Activated CD8-positive, alpha-beta memory T cell treated with anti-CD3 and anti-CD28 coated beads for 4 hours (primary cell): ENCODE measurements at places on chromosomes 7 and 10.

- no peak for DNase-seq
These were observed 240.1 kb downstream of the ELMO1 start for GRCh38 chr7:37208528-37208927.

DNA sequence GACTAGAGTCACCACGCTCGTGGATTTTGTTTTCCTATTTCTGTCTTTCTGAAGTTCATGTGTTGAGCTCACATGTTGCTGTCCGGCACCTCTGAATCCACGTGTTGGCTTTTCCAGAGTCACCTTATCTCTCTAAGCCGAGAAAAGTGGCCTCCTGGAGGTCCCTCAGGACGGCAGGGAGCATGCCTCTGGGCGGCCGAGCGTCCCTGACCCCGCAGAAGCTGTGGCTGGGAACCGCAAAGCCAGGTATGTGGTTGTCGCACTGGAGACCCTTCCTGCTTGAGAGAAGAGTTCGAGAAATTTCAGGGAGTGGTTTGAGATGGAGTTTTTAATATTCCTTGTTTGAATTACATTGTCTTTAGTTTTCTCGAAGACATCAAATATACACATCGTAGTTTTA, 12.6 kb downstream of the IQCE start:
- DNase-seq, result no peak

DNA sequence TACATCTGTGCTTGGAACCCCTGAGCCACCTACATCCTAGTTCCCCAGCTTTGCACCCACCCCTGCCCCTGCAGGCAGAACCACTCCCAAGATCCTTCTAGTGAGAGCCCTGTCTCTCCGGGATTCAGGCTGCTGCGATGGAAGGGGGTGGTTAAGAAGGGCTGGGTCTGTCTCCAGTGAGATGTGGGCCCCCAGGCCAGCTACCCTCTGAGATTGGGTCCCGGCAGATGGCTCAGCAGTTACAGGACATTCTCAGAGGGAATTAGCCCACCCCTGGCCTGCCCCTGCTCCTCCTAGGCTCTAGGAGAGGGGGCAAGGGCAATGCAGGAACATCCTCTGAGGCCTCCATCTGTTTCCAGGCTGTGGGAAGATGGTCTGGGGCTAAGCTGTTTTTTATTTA, 27.7 kb downstream of the SLC29A3 start:
- no peak for DNase-seq

- no peak for DNase-seq
These were observed 137.3 kb downstream of the VTI1A start for GRCh38 chr10:112584276-112584675.

DNA sequence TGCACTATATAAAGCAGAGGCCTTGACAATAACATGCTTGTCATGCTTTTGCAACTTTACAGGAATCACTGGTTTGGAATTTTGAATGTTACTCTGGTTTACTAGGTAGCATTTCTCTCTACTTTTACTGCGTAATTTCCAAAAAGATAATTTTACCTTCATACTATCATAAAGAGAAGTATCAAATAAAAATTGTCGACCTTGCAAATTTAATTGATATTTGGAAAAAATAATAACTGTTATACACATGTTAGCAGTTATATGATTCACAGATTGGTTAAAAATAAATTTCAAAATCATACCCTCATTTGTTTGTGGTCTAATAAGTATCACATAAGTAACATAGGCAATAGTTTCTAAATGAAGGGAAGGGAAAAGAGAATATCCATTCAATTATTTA, 228.5 kb upstream of the CACNA2D1 start:
- no peak for DNase-seq

DNA sequence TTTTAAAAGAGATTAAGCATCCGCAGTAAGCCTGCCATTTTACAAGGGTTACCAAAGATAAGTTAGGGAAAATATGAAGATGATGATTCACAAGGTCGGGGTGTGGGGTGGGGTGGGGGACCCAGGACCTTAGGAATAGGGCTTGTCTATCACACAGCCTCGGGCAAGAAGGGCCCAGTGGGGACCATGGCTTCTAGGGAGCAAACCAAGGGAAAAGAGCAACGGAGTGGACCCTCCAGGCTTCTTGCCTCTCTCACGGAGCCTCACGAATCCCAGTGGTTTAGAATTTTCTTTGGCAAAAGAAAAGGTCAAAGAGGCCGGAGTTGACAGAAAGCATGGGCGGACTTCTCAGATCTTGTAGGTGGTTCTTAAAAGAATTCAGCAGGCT, 1.3 kb downstream of the PRKCQ start:
- no peak for DNase-seq

DNA sequence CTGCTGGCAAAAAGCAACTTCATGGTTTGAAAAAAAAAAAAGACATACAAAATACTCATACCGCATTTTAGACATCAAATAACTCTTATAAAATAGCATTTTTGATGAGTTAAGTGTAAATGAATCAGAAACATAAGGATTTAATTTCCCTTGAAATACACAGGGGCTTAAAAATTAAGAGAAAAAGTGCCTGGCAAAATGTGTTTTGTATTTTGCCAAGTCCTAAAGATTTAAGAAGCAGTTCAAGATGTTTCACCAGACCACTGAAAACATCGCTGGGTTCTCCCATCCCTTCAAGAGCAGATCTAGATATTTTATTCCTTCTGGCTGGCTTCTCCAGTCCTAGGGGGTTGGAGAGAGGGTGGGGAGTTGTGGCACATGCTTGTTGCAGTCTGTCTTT, 396.4 kb downstream of the INHBA start:
- DNase-seq, result no peak

- no peak for DNase-seq
These were observed 19.4 kb upstream of the PAX2 start for GRCh38 chr10:100725869-100726426.

- no peak for DNase-seq
These were observed 32.8 kb downstream of the CCNY start for GRCh38 chr10:35369049-35369611.

GRCh38 chr7:46945328-46945727, 636.6 kb downstream of the TNS3 start:
- no peak for DNase-seq

DNA sequence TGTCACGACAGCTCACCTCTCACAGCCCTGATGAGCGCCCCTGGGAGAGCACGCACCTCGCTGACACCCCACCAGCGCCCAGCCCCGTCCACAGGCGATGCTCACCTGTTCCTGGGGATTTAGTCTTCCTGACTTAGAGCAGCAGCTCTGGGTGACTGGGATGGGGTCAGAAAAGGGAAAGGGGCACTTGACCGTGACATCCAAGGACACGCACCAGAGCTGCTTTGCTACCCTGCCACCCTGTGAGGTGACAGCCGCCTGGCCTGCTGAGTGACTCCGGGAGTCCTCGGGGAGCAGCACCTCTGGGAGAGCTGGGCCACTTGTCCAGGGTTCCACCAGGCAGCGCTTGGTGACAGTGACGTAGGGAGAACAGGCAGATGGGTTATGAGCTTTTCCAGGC, 148.2 kb downstream of the PRKAG2 start:
- DNase-seq, result no peak

- no peak for DNase-seq
These were observed 192.4 kb upstream of the LRRN3 start for GRCh38 chr7:110898516-110898915.

GRCh38 chr7:188727-189500, 3.5 kb upstream of the FAM20C start:
- no peak for DNase-seq

GRCh38 chr7:55420530-55420929, 55.4 kb downstream of the LANCL2 start:
- DNase-seq, result no peak

GRCh38 chr10:47261121-47261520, 38.9 kb upstream of the GDF10 start:
- no peak for DNase-seq
